ENCODE measurements at places on chromosomes 5 and 9.
A peak's percentile ranks its signal among the peaks of the same experiment; 100 is the strongest.

GRCh38 chr5:143311428-143311827, 92.1 kb downstream of the NR3C1 start:
- DNase-seq = no peak

DNA sequence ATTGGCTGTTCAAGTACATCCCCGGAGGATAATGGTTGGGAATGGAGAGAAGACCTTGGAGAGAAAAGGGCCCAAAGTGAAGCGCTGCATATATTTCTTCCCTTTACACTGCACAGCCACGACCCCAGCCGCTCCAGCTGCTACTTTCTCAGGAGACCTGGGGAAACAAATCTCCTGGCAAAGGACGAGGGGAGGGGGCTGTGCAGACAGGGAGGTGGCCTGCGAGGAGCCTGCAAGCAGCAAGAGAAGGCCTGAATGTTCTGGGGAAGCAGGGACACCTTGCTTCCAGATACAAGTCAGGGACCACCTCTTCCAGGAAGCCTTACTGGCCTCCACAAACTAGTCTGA, 739 bp upstream of the PDLIM4 start:
- no peak for DNase-seq

DNA sequence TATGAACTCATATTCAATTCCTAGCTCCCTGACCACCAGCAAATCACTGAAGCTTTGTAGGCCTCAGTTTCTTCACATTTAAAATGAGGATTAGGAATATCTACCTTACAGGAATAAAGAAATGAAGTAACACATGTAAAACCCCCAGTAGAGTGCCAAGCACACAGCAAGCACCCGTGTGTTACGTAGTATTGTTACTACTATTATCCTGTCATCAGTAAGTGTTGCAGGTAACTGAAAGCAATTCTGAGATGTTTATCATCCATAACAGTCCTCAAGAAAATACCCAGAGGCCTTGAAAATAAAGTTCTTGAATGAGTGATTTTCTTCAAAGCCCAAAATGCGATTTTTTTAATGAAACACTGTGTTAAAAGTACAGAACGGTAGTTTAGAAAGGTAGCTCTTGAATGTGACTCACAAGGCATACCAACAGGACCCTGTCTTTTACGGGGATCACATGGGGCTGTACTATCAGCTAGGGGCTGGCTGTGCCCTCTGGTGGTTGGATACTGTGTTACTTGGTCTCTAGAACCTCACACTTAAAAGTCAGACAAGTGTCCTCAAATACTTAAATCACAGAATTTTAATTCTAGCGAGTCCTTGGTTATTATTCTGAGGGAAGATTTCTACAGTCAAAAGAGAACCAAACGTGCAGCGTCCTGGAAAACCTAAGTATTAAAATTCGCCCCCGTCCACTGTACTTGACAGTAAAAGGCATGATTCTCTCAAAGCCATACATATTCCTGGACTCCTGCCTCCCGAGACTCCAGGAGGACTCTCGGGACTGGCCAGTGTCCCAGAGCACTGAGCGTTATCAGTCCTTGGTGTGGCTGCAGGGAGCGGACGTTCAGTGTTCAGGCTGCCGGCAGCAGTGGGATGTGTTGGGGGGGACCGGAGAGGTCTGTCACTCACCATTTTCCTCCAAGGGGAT, 725 bp downstream of the NDUFB6 start:
- DNase-seq = peak; percentile 89

DNA sequence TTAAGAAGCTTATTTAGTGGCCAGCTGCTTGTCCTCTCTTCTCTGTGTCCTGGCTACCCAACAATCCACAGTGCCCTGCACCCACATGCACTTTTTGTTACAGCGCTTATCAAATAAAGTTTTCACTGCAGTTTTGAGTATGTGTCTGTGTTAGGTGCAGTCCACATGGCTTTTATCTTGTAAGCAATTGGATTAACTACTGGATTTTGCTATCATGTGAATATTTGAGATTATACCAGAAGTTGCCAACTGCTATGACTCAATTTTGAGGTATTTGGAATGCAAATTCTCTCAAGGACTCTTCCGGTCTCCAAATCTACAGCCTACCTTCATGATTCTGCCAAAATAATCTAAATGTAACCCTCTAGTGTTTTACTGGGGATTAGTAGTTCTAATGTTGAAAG, 690.2 kb downstream of the NR2F1-AS1 start:
- DNase-seq = no peak

DNA sequence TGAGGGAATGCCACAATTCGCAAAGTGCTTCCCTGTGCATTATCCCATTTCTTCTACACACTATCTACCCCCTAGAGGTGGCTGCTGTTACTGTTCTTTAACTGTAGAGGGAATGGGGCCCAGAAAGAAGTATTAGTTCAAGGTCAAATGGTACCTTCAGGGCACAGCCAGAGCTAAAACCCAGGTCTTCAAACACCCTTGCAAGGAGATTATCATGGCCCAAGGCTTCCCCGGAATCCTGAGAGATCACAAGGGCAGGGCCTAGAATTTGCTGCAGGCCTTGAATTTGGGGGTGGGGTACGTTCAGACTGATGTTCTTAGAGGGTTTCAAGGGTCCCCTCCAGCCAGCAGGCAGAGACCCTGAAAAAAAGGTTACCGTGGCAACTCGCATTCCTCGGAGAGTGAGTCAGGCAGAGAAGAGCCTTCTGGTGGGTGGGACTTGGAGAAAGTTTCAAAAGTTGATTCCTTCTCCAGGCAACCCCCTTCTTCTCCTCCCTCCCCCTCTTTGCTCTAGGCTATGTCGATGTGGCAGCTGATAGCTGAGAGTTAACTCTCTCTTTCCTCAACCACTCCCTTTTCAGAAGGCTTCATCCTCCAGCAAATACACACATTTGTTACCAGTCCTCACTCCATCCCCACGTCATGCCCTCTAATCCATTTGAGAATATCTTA, 1.9 kb downstream of the SPARC start:
- DNase-seq = no peak

DNA sequence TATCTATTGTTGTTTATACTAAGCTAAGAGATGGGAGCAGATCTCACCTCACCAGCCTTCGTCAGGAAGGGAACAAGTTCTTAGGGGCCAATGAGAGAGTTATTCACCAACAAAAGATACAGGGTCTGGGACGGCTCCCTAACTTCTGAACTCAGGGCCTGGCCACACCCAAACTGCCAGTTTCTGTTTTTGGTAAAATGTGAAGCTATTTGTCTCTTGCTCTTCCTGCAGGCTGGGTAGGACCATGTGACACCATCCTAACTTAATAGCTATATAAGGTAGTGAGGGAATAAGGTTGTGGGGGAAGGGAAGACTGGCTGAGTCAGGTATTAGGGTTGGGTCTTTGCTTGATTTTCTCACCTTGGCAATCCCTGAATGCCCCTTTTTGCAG, 480.5 kb downstream of the KDM4C start:
- no peak for DNase-seq

- no peak for DNase-seq
Observed at GRCh38 chr9:69346596-69347390, 21.8 kb downstream of the ENTREP1 start.

DNA sequence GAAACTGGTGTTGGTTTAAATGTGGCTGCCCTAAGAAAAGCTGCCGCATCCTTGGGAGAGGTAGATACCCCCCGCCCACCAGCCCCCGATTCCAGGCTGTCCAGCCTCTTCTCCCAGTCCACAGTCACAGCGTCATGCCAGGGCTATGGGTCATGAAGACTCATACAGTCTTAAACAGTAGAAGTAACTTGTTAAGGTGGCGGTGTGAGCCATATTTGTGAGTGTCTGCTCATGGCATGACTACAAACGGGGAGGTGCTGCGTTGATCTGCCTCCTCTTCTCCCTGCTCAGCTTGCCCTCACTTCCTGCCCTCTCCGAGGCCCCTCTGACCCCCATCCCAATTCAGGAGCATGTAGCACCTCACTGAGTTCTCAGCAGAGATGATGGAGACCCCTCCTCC, 20.8 kb downstream of the FGD3 start:
- no peak for DNase-seq

GRCh38 chr9:116661037-116661954, 25.8 kb upstream of the TRIM32 start:
- peak; percentile 31 for DNase-seq

- DNase-seq = no peak
Observed at GRCh38 chr9:9395539-9395938, 1217.3 kb downstream of the PTPRD start.

DNA sequence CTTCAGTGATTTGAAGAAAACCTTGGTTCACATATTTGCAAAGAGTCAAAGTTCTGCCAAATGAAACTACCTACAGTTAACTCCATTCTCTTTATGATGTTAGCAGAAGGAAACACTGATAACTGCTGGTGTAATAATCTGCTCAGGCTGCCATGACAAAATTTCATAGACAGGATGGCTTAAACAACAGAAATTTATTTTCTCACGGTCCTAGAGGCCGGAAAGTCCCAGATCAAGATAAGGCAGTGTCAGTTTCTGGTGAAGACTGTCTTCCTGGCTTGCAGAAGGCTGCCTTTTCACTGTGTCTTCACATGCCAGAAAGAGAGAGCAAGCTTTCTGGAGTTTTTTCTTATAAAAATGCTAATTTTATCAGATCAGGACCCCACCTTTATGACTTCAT, 102.4 kb upstream of the PARP8 start:
- no peak for DNase-seq

- DNase-seq = no peak
Observed at GRCh38 chr9:134742822-134743535, 101.4 kb downstream of the COL5A1 start.

DNA sequence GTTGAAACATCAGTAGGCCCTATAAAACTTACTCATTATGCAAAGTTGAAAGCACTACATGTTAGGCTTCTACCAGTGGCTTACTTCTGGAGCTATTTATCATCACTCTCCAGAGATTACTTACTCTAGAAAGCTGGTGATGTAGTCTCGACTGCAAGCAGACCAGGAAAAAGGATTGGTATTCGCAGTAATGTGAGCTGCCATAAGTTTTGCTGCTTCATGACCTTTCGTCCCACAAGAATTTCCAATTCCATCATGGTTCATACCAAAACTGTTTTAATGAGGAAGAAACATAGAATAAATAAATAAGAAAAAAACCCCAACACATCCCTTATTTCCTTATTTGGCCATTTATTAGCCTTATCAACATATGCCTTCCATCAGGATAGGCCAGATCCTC, 181.9 kb downstream of the ADAMTS6 start:
- DNase-seq = no peak

DNA sequence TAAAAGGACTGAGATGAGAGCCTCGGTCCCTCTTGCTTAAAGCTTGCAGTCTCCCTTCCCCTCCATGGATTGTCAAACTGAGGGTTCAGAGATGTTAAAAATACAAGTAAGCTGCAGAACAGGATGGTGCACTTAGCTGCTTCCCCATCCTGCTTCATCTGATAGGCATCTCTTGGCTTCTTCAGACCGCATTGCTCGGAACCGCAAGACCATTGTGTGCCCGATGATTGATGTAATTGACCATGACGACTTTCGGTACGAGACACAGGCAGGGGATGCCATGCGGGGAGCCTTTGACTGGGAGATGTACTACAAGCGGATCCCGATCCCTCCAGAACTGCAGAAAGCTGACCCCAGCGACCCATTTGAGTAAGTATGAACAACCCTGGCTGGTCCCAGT, 65.5 kb upstream of the SAP30L start:
- no peak for DNase-seq

GRCh38 chr5:107542428-107542827, 128.3 kb downstream of the EFNA5 start:
- DNase-seq = no peak

DNA sequence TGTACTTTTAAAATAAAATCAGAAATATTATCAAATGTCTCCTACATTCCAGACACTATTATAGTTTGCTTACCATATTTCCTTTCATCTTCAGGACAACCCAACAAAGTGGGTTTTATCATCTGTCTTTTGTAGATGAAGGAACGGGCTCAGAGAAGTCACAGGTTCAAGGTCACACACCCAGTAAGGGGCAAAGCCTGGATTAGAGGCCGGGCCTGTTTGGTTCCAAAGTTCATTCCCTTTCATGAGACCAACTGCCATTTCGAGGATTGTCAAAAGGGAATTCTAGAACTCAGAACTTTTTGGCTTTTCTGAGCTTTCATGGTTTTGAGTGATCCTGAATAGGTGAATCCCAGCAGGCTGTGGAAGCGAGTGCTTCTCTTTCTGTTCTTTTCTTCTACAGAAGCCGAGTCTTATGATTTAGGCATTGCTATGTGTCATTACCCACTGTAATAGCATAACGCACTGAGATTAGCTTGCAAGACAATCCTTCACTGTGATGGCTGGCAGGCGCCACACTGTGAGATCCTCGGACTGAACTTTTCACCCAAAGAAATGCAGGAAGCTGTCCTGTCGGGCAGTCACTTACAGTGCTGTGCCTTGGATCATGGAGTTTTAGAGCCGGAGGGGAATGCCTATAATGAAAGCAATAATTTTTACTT, 43.8 kb upstream of the ANKH start:
- DNase-seq = no peak

DNA sequence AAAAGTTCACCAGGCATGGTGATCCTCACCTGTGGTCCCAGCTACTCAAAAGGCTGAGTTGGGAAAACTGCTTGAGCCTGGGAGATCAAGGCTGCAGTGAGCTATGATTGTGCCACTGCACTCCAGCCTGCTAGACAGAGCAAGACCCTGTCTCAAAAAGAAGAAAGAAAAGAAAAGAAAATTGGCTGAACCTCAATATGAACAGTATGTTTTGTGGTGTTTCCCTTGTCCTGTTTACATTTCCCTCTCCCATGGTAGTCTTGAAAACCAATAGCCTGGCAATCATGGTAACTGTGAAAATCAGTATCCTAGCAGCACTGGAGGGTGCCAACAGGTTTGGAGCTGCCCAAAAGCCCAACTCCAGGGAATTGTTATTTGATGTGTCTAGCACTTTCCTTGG, 174.1 kb upstream of the NR4A3 start:
- no peak for DNase-seq

DNA sequence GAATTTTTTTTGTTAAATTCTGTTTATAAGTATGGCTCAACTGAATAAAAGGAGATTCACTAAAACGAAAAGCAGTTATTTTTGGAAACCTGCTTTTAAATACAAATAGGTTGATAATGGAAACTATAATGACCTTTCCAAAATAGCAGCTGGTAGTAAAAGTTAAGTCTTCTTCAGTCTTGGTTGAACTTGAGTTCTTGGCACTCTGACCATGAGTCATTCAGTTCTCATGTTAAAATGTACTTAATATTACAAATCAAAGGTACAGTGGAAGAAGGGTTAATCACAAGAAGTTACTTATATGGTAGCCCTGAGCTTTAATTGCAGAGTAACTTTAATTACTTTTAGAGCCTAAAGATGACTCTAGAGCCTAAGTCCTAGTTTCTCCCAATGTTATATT, 62.1 kb downstream of the KLF9 start:
- DNase-seq = no peak

DNA sequence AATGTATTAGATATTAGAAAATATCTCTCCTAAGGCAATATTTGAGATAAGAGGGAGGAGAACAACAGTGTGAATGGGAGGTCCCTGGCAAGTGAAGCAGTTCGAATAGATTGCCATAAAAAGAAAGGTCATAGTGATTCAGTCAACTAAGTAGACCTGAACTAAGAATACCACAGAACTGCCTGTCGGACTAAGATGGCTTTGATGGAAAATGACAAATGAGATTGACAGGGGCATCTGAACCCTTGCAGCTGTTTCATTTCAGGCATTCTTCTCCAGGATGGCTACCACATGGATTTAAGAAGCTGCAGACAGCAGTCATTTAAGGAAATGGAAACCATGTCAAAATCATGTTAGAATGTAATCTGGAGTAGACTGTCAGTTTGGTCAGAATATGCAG, 308.4 kb upstream of the MEF2C start:
- no peak for DNase-seq

Data from hematopoietic multipotent progenitor cell treated with erythropoietin and hydrocortisone succinate and interleukin-3 and kit ligand, for 17 days (in vitro differentiated cells).